Liver (tissue), 10 donors: ENCODE measurements at places on chromosomes 12 and 14. TPM values are rescaled to one million over a fixed set of nuclear protein-coding genes. Genes with fewer than 3 reads are reported as not detected.

GRCh38 chr12:48827026-48827425, 8.7 kb downstream of the CACNB3 start:
- DNase-seq: no peak

- no peak for DNase-seq
Observed at GRCh38 chr12:77954206-77954555, 123.5 kb downstream of the NAV3 start.

PLCZ1 gene
- polyA plus RNA-seq: 0.42 TPM

ALDH1L2 gene
- polyA plus RNA-seq: 0.03 TPM
